Caki2 (cell line): ENCODE measurements at places on chromosomes 13 and 19. TPM values are rescaled to one million over a fixed set of nuclear protein-coding genes. Genes with fewer than 3 reads are reported as not detected.
A peak's percentile ranks its signal among the peaks of the same experiment; 100 is the strongest.

DNA sequence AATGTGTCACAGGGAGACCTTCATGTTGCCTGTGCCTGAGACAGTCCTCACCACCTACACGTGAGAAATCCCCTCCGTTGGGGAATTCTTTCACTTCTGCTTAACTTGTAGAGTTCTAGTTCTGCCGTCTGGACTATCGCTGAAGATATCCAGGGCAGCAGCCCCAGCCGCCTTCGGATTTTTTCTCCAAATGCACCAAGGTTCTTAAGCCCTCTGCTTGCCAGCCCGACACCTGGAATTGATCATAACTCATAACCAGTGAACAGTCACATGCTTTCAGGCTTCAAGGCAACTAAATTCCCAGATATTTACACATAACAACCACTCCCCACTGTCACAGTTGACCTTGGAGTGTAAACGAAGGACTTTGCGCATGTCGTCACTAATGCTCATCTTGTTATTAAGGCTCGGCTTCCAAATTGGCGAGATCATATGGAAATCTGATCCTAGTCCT is 114.4 kb downstream of the RAB20 start:
- DNase-seq, result no peak

- DNase-seq, result no peak
Measured at GRCh38 chr13:36395280-36395679, 37.0 kb upstream of the CCNA1 start.

ZNF100 gene
- 1.7 and 3.4 TPM in 2 replicates for total RNA-seq

DNA sequence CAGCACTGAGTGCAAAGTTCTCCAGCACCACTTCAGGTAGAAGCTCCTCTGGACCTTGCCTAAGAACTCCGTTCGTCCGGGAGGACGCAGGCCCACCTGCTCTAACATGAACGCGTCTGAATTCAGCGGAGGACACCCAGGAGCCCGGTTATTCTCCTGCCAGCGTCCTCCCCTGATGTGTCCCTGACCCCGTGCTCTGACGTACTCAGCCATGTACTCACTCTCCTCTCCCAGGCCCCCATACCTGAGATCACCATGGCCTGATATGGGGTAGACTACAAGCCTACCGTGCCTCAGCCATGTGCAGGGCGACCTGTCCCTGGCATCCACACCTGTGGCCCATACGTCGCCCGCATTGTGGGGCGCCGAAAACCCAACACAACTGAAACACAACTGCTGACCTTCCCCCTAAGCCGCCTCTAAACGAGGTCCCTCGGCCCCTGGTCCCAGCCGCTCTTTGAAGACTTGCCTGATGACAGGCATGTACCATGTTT is 744 bp upstream of the ZNF584 start:
- DNase-seq, result no peak

CCDC122 gene
- total RNA-seq, result 8.4 and 21.4 TPM in 2 replicates

GRCh38 chr13:61294467-61295191 is 121.0 kb downstream of the PCDH20 start:
- peak; percentile 63 for DNase-seq

TDRD12 gene
- total RNA-seq, result 4.4 TPM in 1 of 2 replicates, not detected in the other

DNA sequence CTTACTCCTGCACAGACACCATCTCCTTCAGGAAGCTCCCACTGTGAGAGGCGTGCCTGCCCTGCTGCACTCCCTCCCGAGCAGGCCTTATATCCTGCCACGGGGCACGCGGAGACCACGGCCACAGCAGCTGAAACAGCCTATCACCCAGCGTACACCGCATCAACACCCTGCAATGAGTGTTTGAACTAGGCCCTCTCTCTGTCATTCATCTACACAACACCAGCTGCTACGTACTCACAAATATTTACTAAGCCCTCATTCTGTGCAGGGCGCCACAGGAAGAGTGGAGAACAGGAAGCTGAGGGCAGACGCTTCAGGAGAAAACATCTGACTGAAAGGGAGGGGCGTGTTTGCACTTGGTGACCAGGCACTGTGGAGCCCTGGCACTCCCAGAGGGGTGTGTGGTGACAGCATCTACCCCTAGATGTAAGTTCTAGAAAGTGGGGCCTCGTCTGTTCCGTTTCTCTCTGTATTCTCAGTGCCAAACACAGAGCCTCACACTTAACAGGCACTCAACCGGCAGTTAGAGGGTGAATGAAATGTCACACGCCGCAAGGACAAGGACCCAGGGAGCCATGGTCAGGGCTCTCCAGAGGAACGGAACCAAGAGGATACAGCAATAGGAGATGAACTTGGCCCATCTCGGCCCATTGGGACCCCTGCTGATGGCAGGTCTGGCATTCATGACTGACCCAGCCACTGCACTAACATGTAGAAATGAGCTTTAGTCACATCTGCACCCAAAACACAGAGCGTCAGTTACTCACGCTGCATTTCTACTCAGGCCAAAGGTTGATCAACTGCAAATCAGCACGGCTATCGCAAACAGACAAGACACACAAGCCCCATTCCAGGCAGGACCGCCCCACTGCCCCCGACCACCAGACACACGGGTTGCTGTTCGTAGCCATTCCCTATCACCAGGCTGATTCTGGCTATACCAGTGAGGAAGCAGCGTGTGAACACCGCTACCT is 15.7 kb downstream of the RANBP3 start:
- DNase-seq, result no peak

- no peak for DNase-seq
Measured at GRCh38 chr19:4016486-4016885, 8.9 kb downstream of the PIAS4 start.
